ENCODE measurements at places on chromosomes 11 and 22.

- no peak for DNase-seq
Measured at GRCh38 chr11:113462830-113463229, 12.4 kb downstream of the DRD2 start.

DNA sequence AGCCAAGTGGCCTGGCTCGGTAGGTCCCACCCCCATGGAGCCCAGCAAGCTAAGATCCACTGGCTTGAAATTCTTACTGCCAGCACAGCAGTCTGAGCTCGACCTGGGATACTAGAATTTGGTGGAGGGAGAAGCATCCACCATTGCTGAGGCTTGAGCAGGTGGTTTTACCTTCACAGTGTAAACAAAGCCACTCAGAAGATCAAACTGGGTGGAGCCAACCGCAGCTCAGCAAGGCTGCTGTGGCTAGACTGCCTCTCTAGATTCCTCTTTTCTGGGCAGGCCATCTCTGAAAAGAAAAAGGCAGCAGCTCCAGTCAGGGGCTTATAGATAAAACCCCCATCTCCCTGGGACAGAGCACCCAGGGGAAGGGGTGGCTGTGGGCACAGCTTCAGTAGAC lies 22.3 kb upstream of the OR5B21 start:
- no peak for DNase-seq

- DNase-seq: no peak
Measured at GRCh38 chr11:79400717-79401330, 40.0 kb downstream of the TENM4 start.

DNA sequence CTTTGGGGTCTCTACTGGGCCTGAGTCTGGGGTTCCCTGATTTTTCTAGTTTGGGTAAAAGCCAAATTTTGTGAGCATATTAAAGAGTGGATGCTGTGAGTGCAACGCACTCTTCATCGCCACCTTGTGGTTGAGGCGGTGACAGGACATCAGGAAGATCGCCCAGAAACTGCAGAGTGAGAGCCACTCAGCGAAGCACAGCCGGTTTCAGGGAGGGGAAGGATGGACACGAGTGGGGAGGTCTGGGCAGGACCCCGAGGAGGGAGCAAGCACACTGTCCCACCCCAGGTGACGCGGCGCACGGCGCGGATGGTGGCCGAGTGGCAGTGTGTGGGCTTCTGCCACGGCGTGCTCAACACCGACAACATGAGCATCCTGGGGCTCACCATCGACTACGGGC lies 9.1 kb downstream of the SELENOO start:
- peak; percentile 76 for DNase-seq

GRCh38 chr11:9825895-9826294 lies 162.0 kb downstream of the SWAP70 start:
- DNase-seq: no peak

GRCh38 chr11:91257667-91258066 lies 967.0 kb upstream of the FAT3 start:
- no peak for DNase-seq

DNA sequence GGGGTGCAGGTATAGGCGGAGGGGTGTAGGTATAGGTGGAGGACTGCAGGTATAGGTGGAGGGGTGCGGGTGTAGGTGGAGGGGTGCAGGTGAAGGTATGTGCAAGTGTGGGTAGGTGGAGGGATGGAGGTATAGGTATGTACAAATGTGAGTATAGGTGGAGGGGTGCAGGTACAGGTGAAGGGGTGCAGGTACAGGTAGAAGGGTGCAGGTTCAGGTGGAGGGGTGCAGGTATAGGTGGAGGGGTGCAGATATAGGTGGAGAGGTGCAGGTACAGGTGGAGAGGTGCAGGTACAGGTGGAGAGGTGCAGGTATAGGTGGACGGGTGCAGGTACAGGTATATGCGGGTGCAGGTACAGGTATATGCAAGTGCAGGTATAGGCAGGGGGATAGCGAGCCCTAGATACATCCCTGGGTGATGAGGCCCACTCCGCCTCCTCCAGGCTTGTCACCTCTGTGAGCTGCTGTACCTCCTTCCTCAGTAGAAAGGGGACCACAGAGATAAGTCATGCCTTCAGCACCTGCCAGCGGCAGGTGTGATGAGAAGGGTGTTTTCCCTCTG lies 17.2 kb downstream of the LINC01488 start:
- DNase-seq: no peak

DNA sequence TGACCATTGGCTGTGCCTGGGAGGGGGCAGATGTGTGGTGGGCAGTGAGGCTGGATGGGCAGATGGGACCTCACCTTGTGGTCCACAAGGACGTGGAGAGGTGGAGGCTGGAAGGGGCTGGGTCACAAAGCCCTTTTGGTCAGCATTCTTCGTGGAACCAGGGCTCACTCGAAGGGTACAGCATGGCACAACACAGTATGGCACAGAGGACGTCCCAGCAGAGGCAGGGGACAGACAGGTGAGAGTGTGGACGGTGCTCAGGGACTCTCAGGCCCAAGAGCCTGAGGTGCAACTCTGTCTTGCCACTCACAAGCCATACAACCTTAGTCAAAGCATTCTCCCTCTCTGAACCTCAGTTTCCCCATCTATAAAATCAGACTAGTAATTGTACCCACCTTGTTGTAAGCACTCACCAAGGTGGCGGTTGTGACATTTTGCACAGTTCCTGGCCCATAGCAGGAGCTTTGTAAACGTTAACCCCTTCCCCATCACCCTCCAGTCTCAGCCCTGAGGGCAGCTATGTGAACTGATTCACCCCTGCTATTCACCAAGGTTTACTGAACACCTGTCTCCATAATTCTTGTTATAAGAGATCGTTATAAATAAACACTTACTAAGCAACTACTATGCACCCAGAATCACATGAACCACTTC lies 11.6 kb upstream of the TSKU start:
- no peak for DNase-seq

GRCh38 chr22:19232623-19233022 lies 54.1 kb upstream of the SLC25A1 start:
- no peak for DNase-seq

DNA sequence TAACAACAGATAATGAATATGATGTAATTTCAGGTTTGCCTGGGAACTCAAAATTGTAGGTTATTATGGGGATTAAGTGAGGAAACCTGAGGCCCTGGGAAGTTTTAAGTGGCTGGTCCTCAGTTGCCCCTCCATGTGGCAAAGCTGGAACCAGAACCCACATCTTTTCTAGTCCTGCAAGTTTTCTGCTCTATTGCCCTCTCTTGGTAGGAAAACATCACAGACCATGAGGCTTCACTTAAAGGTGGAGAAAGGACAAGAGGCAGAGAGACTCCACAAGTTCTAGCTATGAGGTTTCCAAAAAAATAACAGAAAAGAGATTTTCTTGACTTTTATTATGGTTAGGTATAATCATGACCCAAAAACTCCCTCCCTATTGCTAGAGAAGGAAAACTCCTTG lies 115.5 kb upstream of the DDI1 start:
- no peak for DNase-seq

DNA sequence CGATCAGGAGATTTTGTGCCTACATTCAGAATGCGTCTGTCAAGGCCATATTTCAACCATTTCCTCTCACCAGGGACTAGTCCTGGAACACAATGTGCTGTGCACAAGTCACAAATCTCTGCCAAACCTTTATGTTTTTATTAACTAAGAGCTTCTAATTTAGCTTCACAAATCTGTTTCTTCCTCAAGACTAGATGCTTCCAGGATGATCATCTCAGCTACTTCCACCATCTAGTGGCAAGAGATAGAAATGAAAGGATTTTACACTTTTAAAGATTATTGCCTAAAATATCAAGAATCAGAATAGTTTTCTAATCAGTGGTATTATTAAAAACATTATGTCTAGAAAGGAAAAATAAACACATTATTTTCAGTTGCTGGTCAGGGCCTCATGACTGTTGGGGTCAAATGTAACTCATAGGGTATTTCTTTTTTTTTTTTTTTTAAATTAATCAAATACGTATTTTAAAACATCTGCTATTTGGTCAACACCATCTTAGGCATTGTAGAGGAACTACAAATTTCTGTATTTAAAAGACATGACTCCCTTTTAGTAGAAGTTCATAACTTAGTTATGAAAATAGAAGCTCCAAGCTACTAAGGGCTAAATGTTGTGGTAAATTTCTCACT lies 1102.6 kb downstream of the DLG2 start:
- DNase-seq: no peak

GRCh38 chr11:22343371-22344032 lies 5.3 kb downstream of the SLC17A6 start:
- peak; percentile 16 for DNase-seq

- no peak for DNase-seq
Measured at GRCh38 chr11:119486016-119486415, 63.0 kb upstream of the THY1 start.

DNA sequence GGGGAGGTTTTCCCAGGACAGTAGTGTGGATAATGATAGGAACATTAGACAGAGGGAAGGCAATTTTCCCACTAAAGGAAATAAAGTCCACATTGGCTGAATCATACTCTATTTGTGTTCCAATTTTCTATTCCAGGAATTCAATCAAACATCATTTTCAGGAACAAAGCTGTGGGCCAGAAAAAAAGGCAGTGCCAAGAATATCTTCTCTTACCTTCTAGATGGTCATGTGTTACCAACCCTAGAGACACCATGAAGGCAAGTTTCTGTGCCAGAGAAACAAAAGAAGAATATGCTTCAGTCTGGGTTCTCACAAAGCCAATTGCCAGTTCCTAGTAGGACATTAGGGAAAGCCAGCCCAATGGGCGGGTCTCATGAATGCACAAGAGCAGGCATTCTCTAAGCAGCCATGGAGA lies 27.5 kb downstream of the LARGE2 start:
- no peak for DNase-seq

GRCh38 chr22:19721330-19722177 lies 1.8 kb upstream of the GP1BB start:
- DNase-seq: no peak

GRCh38 chr11:73980001-73980961 lies 2.4 kb downstream of the UCP2 start:
- DNase-seq: peak; percentile 72

GRCh38 chr11:33376331-33377310 lies 119.4 kb downstream of the HIPK3 start:
- no peak for DNase-seq

DNA sequence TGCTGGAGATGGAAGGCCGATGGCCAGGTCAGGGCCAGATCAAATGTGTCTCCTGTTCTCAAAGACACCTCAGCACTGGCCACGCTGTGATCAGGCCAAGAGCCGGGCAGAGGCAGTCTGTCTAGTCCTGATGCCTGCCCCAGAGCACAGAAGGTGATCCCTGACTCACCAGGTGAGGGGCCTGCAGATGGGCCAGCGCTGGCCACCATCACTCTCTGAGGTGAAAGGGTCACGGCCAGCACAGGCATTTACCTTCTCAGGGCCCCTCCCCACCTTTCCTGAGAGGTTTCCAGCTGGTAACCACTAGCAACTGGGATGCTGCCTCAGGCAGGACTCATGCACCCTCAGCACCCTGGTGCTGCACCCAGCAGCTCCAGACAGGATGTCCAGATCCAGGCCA lies 2.9 kb downstream of the SBF1 start:
- DNase-seq: no peak

- DNase-seq: no peak
Measured at GRCh38 chr11:1387961-1388762, 1.6 kb upstream of the BRSK2 start.

DNA sequence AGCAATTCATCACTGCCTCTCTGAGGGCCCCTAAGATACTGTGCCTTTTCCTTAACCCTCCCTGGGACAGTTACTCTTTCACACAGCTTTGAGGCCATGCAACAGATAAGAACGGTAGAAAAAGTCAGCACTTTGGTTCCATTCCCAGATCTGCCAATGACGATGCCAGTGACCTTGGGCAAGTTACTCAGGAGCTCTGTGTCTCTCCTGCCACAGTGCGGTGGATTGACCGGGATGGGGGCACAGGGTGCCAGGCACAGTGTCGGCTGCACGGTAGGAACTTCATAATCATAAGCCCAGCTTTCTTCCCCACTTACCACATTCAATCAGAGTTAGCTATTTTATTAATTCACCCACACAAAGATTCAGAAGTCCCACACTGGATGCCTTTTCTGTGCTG lies 1041.8 kb downstream of the TBC1D22A start:
- no peak for DNase-seq

- no peak for DNase-seq
Measured at GRCh38 chr11:46338988-46339666, 8.1 kb upstream of the DGKZ start.

DNA sequence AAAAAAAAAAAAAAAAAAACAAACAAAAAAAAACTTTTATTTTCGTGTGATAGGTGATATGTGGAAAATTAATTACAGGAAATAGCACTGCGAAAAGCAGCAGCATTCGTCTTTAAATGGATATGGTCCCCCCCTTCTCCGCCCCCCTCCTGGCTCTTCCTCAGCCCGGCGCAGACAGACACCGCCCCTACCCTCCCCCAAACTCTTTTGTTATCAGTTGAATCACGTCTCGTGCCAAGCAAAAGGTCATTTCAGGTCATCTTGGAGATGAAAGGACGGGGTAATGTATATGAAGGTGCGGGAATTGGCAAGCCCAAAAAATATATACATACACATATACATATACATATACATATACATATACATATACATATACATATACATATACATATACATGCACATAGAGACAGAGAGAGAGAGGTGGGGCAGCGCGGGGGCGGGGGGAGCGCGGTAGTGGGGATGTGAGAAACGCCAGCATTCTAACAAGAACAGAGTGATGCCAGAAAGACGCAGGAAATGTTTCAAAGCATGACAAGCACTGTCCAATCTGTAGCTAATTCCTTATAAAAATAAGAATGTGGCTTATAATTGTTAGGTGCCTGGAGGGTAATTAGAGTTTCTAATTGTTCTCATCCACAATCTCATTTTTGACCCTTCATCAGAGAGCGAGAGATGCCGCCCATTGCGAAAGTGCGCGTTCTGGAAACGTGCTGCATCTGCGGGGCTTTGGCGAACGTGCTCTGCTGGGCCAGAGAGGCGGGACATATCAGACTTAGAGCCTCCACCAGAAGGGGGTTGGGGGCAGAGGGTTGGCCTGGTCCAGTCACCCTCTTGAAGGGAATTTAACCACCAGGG lies 214.5 kb upstream of the UBASH3B start:
- DNase-seq: no peak

DNA sequence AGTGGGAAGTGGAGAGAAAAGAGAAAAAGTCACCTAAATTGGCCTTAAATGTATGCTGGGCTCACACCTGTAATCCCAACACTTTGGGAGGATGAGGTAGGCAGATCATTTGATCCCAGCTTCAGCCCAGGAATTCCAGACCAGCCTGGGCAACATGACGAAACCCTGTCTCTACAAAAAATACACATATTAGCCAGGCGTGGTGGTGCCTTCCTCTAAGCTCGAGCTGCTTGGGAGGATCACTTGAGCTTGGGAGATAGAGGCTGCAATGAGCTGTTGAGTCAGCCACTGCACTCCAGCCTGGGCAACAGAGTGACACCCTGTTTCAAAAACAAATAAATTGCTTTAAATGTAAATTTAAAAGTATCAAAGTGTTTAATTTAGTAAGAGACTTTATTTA lies 3.9 kb downstream of the CBL start:
- no peak for DNase-seq

GRCh38 chr11:1948389-1948788 lies 1.3 kb downstream of the MRPL23 start:
- DNase-seq: no peak

GRCh38 chr11:64231546-64231945 lies 1.2 kb downstream of the DNAJC4 start:
- DNase-seq: no peak

GRCh38 chr11:127997594-127997993 lies 589.8 kb downstream of the ETS1 start:
- no peak for DNase-seq

- DNase-seq: no peak
Measured at GRCh38 chr11:68127714-68128681, 6.8 kb upstream of the CHKA start.

- DNase-seq: peak; percentile 56
Measured at GRCh38 chr11:63478896-63479295, 12.1 kb downstream of the PLAAT5 start.

- no peak for DNase-seq
Measured at GRCh38 chr11:118870396-118871343, 13.0 kb upstream of the CXCR5 start.
